ENCODE measurements at places on chromosomes 7 and 10.
A peak's percentile ranks its signal among the peaks of the same experiment; 100 is the strongest.

- no peak for DNase-seq
Observed at GRCh38 chr10:15245530-15245929, 77.0 kb upstream of the NMT2 start.

DNA sequence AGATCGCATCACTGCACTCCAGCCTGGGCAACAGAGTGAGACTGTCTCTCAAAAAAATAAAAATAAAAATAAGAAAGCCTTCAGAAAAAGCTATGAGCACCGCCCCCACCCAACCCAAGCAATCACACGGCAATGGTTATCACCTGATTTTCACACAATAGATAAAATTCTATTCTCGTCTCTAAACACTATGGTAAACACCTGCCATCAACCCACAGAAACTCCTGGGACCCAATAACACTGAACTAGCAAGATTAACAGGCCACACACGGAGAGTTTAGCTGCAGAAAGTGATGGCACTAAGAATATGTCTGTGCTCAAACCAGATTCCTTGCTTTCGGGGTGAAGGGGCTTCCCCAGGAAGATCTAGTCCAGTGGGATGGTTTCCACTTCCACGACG, 173.8 kb downstream of the DIP2C start:
- DNase-seq = no peak

GRCh38 chr7:132291481-132291880, 284.8 kb downstream of the PLXNA4 start:
- no peak for DNase-seq

DNA sequence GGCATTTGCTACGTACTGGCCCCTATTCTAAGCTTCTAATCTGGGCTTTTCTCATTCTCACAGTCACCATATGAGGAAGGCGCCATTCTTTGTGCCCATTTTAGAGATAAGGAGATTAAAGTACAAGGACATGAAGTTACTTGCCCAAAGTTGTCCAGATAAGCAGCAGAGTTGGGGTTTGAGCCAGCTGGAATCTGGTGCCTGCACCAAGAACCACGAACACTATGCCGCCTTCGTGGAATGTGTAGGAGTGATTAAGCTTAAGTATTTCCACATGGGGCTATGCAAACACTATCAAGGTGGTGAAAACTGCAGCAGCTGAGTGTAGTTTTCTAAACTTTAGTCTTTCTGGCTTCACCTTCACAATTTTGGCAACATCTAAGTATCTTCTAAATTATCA, 342.7 kb upstream of the ETV1 start:
- DNase-seq = no peak

DNA sequence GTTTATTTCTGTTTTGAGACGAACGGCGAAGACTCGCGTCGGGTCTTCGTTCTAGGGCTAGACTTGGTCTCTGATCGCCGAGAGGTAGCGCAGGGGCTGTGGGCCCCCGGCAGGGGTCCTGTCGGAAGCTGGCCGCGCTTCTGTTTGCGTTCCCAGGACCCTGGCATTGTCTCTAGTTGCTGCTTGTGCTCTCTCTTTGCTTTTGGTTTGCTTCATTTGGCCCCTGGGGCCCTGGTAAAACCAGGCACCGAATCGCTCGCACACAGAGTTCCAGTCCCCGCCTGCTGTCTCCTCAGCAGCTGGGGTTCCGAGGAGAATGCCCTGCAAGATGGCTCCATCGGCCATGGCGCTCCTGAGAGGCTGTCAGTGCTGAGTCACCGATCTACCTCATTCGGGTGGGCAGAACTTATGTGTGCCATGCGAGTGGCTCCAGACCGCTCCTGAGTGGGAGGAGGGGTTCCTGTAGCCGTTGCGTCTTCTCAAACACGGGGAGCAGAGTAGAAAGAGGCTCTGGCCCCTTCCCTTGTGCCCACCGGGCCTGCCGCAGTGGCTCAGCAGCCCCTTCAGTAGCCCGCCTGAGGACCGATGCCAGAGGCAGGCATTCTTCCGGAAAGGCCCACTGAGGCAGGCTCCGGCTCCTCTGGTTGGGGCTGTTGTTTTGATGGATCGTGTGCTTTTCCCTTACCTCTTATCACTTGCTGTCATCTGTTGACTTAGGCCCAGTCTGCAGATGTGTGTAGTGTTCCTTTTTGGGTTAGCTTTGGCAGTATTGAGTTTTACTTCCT, 826 bp downstream of the CHPF2 start:
- DNase-seq = peak; percentile 8

DNA sequence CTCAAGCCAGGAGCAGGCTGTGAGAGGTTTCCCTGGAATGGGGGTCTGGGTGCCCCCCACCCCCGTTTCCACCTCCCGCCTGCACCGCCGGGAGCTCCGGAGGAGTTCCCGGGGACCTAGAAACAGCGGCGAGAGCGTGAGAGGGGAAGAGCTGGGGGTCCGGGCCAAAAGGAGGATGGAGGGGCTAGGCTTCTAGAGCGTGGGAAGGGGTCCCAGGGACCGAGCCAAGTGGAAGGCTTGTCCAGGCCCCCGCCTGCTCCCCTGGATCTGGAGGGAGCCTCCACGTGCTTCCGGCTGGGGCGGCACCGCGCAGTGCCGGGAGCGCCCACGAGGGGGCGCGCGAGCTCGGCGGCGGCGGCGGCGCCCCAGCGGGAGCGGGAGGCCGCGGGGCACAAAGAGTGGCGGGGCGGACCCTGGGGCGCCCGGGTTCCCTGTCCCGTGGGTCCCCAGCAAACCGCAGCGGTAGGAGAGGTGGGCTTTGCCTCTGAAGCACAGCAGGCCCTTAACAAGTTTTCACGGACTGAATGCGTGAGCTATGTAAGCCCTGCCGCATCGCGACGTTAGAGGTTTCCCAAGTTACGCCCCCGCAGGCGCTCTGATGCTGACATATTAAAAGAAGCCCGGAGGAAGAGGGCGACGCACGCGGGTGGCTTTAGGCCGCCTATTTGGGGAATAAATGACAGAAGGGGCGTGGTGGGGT, 104.4 kb upstream of the LRRC4 start:
- no peak for DNase-seq

- no peak for DNase-seq
Observed at GRCh38 chr10:125984865-125985495, 88.6 kb downstream of the FANK1 start.

GRCh38 chr7:154338701-154339506, 286.7 kb downstream of the DPP6 start:
- DNase-seq = no peak

GRCh38 chr10:133442967-133443924, 10.5 kb upstream of the SCART1 start:
- DNase-seq = no peak

DNA sequence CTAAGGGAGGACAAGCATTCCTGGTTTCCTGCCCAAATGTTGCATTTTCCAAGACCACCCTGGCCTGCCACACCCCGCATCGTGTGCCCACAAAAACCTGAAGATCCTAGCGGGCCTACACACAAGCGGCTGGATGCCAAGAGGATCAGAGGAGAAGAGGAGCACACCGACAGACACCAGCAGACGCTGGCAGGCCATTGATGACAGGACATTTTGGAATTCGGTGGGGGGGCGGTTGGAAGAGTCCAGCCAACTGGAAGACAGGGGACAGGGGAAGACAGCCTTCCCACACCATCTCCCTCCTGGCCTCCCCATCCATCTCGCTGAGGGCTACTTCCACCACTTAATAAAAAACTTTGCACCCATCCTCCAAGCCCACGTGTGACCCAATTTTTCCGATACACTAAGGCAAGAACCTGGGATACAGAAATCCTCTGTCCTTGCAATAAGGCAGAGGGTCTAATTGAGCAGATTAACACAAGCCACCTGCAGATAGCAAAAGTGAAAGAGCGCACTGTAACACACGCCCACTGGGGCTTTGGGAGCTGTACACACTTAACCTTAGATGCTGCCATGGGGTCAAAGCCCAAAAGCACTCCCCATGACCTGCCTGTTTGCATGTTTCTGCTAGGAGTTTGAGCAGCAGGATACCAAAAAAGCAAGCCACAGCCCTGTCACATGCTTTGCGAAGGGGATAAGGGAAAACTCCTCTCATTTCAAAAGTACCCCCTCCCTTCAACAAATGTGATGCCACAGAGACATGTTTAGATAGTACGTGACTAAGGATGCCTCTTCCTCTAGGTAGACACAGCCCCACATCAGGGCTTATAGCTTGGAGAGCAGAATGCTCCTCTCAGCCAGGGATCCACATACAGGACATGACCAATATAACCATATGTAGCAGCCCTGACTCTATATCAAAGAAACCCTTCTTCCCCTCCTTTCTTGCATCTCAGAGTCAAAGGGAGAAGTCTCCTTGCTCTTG, 13.4 kb upstream of the SMNDC1 start:
- no peak for DNase-seq

- DNase-seq = no peak
Observed at GRCh38 chr10:65903620-65904019, 1022.2 kb upstream of the LRRTM3 start.

DNA sequence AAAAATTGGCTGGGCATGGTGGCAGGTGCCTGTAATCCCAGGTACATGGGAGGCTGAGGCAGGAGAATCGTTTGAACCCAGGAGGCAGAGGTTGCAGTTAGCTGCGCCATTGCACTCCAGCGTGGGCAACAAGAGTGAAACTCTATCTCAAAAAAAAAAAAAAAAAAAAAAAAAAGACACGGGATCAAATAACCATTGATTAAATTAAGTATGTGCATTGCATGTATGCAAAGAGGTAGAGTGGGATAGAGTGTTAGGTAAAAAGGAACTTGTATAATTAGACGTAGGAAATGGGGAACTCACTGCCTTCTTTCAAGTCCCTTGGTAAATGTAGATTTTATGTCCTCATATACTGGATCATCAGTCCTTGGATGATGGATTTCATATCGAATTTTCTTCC, 13.1 kb downstream of the VCL start:
- no peak for DNase-seq

DNA sequence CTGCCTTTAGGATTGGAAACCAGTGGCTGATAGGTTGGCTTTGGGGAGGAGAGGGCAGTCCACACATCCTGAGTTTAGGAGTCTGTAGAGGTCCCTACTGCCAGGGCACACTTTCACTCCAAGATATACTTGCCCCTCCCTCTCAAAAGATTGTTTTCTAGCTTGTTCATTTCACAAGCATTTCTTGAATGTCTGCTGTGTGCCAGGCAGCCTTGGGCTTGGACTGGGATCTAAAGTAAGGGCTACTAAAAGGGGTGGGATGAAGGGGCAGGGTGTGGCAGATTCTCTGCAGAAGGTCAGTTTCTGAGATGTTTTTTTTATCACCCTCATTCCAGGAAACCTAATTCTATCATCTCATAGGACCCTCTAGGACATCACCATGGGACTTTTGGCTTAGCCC, 272.4 kb downstream of the SKAP2 start:
- no peak for DNase-seq

- DNase-seq = no peak
Observed at GRCh38 chr7:132453826-132454225, 122.4 kb downstream of the PLXNA4 start.

GRCh38 chr7:116741625-116742316, 69.8 kb downstream of the MET start:
- no peak for DNase-seq

DNA sequence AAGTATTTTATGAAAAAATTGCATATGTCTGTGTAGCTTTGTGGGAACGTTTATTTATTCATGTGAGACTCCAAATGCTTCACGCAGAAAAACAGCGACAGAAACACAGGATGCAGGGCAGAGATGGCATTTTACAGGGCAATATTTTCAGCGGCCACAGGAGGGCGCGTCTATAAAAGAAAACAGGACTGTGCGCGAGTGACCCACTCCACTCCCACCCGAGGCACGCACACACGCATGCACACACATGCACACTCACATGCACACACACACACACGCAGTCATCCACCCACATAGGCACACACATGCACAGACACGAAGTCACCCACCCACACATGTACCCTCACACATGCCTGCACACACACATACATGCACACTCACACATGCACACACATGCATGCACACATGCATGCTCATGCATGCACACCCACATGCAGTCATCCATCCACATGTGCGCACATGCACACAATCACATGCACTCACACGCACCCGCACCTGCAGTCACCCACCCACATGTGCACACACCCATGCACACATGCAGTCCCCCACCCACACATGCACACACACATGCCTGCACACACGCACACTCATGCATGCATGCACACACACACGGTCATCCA, 96.3 kb downstream of the DNAJB6 start:
- peak; percentile 19 for DNase-seq

GRCh38 chr7:149790146-149790548, 16.8 kb upstream of the ZNF467 start:
- no peak for DNase-seq

GRCh38 chr7:45591101-45591906, 17.1 kb downstream of the ADCY1 start:
- DNase-seq = no peak

- no peak for DNase-seq
Observed at GRCh38 chr7:2670720-2671391, 17.1 kb upstream of the AMZ1 start.

DNA sequence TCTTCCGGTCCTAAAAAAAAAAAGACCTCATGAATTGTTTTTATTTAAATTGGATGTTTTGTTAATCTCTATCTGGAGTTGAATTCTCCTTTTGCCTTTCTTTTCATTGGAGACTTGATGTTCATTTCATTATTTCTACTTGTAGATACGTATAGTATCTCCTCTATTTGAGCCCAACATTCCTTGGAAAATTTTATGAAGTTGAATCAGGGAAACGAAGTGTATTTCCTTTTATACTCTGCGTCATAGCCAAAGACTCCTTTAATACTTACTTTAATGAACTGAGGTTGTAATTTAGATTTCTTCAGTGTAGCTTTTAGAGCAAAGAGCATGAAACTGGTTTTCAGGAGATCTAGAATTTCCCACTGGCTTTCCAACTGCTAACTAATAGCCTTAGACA, 132.4 kb downstream of the KIAA1217 start:
- no peak for DNase-seq

DNA sequence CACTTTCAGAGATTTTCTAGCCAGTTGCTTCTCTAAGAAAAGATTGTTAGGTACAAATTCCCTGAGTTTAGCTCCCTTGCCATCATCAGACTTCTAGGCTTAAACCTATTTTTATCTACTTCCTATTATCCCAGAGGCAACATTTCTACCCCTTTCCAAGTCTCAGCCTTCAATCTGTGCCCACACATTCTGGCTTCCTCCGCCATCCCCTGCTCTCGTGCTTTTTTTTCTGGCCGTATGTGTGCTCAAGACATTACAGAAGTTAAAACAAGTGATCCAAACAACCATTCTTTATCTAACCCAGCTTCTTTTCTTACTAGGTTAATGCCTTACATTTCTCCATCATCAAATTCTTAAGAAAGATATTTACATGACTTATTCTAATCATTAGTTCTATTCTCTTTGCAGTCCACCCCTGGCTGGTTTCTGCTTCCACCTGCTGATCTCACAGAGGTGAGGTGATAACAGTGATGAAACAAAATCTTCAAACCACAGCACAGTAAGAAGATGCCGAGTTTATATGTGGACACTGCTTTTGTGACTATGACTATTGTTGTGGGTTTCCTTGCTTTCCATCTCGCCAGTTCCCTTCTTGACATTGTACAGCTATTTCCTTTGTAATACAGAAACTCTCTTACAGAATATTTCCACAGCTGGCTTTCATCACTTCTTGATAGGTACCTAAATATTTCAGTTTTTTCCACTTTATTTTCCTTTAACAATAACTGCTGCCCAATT, 18.3 kb upstream of the CDK6 start:
- DNase-seq = no peak

- peak; percentile 76 for DNase-seq
Observed at GRCh38 chr7:37540917-37541316, 92.3 kb upstream of the ELMO1 start.

Measured in LNCaP clone FGC (cell line).